ENCODE measurements at places on chromosomes 5 and 9. TPM values are rescaled to one million over a fixed set of nuclear protein-coding genes. Genes with fewer than 3 reads are reported as not detected.

DNA sequence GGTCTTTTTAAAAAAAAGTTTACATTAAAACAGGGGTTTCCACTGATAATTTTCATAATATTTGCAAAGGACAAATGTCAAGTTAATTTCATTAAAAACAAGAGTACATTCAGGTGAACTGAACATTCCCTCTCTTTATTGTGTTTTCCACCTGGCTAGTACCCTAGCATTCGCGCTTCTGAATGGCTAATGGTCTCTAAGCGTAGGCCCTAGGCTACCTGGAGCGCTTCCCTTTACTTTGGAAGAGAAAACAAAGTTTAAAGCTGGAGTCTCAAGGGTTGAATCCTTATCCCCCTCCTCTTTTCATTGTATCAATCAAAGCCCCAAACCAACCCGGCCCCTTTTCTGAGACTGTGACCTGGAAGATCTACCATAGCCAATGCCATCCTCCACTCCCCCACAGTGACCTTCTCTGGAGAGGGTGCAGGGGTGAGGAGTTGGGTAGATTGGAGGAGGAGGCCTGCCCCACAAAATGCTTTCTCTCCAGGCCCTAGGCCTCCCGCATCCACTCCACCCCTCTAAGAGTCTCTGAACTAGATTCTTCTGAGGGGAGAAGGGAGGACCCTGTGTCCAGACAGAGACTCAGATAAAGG lies 73.3 kb upstream of the TBCA start:
- no peak overlapping the region for H3K27ac ChIP-seq
- DNase-seq = no peak
- H3K4me1 ChIP-seq = no peaks in the 10 kb centered on the region
- H3K36me3 ChIP-seq = no peaks in the 10 kb centered on the region
- H3K27me3 ChIP-seq = no peaks in the 10 kb centered on the region

DNA sequence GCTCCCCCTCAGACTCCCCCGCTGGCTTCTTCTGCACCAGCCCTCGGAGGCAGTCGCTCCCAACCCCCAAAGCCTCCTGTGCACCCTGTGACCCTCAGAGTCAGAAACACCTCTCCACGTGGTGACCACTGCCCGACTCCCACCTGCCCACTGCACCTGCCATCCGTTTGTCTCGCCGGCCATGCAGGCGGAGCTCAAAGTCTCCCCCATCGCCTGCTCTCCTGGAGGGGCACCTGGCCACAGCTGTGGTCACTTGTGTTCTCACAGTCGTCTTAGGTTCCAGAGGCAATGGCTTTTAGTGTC lies 38.2 kb downstream of the MRPL36 start:
- DNase-seq = no peak
- no peak overlapping the region for H3K4me3 ChIP-seq
- no peaks in the 10 kb centered on the region for H3K4me1 ChIP-seq
- peaks cover 3% of the 10 kb centered on the region for H3K27me3 ChIP-seq
- no peaks in the 10 kb centered on the region for H3K36me3 ChIP-seq
- no peak overlapping the region for H3K27ac ChIP-seq

PCDHGA3 gene
- polyA plus RNA-seq = 0.22 TPM

DNA sequence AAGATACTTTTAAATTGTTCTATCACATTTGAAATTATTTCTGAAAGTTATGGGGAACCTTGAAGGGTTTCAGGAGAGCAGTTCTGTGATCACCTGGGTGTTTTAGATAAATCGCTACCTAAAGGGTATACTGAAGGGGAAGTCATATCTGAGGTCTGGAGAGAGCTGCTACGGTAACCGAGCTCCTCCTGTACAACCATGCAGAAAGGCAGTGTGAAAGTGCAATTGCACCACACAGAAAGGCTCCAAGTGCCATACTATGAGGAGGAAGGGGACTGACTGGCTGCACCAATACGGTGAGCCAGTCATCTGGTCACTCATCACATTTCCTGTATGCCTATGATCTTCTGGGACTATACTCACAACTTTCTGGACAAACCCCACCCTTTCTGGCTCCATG lies 241.4 kb upstream of the SLC24A2 start:
- DNase-seq = no peak
- H3K27ac ChIP-seq = no peak overlapping the region

- no peaks in the 10 kb centered on the region for H3K36me3 ChIP-seq
- H3K4me3 ChIP-seq = no peak overlapping the region
- no peaks in the 10 kb centered on the region for H3K27me3 ChIP-seq
Measured at GRCh38 chr5:14107536-14107935, 35.6 kb upstream of the TRIO start.

- H3K36me3 ChIP-seq = no peaks in the 10 kb centered on the region
- H3K4me1 ChIP-seq = no peaks in the 10 kb centered on the region
- DNase-seq = no peak
- no peak overlapping the region for H3K27ac ChIP-seq
Measured at GRCh38 chr5:180990882-180991242, 2.2 kb downstream of the BTNL3 start.

CWC27 gene
- 16.5 TPM for polyA plus RNA-seq

SPAG8 gene
- 2.4 TPM for polyA plus RNA-seq

- no peak within 1 kb of the TSS for H3K27ac ChIP-seq
- no peak within 1 kb of the TSS for H3K4me3 ChIP-seq
- no peaks in the 10 kb centered on the region for H3K36me3 ChIP-seq
- no peaks in the 10 kb centered on the region for H3K4me1 ChIP-seq
- no peak for DNase-seq
- no peaks in the 10 kb centered on the region for H3K27me3 ChIP-seq
Measured at GRCh38 chr5:149944666-149945065, at the start of gene PDE6A. Gene PDE6A (minus strand): TSS chr5:149944793. CDS start chr5:149944673, 120 bp downstream.

- DNase-seq = no peak
- no peak overlapping the region for H3K4me3 ChIP-seq
- H3K27ac ChIP-seq = no peak overlapping the region
- H3K27me3 ChIP-seq = no peaks in the 10 kb centered on the region
Measured at GRCh38 chr9:134736791-134737497, 95.3 kb downstream of the COL5A1 start.

GRCh38 chr5:142320430-142320738 lies 4.4 kb downstream of the SPRY4 start:
- no peak for DNase-seq
- H3K4me3 ChIP-seq = peak overlapping the region; percentile 47
- H3K4me1 ChIP-seq = peaks cover 19% of the 10 kb centered on the region
- peaks cover 12% of the 10 kb centered on the region for H3K36me3 ChIP-seq
- H3K27me3 ChIP-seq = no peaks in the 10 kb centered on the region

GRCh38 chr9:130364619-130365322 lies 80.0 kb upstream of the ASS1 start:
- no peaks in the 10 kb centered on the region for H3K27me3 ChIP-seq
- no peak overlapping the region for H3K27ac ChIP-seq
- no peaks in the 10 kb centered on the region for H3K4me1 ChIP-seq
- DNase-seq = no peak

- no peak overlapping the region for H3K4me3 ChIP-seq
- H3K4me1 ChIP-seq = no peaks in the 10 kb centered on the region
- H3K27ac ChIP-seq = no peak overlapping the region
- DNase-seq = no peak
- no peaks in the 10 kb centered on the region for H3K27me3 ChIP-seq
- no peaks in the 10 kb centered on the region for H3K36me3 ChIP-seq
Measured at GRCh38 chr9:95373069-95373681, 55.7 kb upstream of the FANCC start.

DNA sequence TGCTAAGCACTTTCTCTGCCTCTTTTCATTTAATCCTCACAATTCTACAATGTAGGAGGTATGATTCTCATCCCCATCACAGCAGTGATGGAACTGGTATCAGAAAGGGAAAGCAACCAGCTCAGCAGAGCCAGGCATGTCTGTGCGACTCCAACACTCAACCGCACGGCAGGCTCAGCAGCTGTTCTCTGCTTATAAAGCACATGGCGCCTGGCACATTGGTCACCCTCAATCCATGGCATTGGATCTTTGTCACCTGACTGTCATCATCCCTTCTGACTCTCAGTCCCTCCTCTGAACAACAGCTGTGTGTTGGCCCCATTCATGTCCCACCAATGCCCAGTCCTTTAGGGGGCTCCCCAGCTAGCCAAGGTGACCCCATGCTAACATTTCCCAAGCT lies 45.1 kb upstream of the HAND1 start:
- H3K27me3 ChIP-seq = no peaks in the 10 kb centered on the region
- no peaks in the 10 kb centered on the region for H3K36me3 ChIP-seq
- H3K4me3 ChIP-seq = no peak overlapping the region
- H3K27ac ChIP-seq = no peak overlapping the region
- no peak for DNase-seq

NREP gene
- 37.0 TPM for polyA plus RNA-seq

DNA sequence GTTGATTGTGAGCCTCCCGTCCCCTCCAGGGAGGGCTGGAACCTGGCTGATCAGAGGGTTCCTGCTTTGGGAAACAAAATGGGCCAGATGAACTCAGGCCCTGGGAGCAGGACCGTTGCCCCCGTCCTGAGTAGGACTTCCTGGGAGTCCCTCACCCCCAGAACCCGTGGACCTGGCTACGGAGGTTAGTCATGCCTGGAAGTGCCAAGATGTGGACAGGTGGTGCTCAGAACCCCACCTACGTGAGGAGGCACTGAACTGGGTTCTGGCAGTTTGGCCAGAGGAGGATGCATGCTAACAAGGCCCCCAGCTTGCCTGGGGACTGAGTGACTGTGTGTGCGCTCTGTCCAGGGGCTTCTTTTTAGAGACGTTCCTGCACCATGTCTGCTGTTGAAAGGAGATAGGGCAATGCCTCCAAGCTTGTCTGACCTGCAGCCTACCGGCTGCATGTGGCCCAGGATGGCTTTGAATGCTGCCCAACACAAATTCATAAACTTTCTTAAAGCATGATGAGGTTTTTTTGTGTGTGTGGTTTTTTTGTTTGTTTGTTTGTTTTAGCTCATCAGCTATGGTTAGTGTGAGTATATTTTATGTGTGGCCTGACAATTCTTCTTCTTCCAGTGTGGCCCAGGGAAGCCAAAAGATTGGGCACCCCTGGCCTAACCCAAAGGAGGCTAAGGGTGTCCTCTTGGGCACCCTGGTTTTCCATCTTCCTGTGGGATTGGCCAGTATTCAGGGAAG lies 1.8 kb upstream of the DAB2IP start:
- no peaks in the 10 kb centered on the region for H3K36me3 ChIP-seq
- DNase-seq = no peak
- H3K4me3 ChIP-seq = no peak overlapping the region
- H3K27ac ChIP-seq = peak overlapping the region; percentile 79
- no peaks in the 10 kb centered on the region for H3K27me3 ChIP-seq

DNA sequence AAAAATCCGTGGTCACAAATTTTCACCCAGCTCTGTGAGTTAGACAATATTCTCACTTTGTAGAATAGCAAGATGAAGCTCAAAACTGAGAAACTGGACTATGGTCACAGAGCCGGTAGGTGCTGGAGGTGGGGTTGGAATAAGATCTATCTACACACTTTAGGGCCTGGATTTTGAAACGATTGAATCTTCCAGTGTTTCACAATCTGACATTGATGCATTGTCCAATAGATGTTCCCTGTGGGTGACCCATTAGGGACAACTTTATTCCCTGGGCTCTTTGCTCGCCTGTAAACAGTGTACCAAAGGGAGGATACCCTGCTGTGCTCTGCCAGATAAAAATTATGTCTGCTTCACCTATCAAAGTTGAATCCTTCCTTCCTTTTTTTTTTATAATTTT lies 145.4 kb upstream of the MPDZ start:
- DNase-seq = no peak
- no peaks in the 10 kb centered on the region for H3K36me3 ChIP-seq
- no peak overlapping the region for H3K4me3 ChIP-seq
- H3K4me1 ChIP-seq = no peaks in the 10 kb centered on the region
- H3K27ac ChIP-seq = no peak overlapping the region
- H3K27me3 ChIP-seq = no peaks in the 10 kb centered on the region

DNA sequence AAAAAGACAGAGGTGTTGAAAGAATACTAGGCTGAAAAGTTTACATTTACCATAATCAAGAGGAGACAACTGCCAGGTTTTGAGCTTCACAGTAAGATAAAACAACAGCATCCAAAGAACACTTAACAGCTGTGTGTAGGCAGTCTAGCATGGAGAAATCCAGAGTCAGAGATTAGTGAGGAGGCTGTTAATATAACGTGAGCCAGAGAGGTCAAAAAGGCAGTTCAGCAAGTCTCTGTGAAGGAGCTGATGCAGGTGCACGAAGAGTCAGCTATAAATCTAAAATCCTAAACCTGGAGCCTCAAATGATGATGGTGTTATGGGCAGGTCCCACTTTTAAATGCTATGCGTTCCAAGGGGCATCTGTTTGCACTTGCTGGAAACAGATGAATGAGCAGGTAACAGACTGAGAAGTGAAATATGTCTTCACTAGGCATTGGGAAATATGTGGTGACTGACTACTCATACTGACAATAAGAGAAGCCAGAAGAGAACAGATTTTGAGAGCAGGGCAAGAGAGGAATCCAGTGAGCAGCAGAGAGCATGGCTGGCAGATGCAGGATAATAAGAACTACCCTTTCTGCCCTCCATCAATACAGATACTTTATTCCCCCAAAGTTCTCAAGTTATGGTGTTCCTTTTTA lies 8.7 kb downstream of the APTX start:
- H3K27ac ChIP-seq = no peak overlapping the region
- no peaks in the 10 kb centered on the region for H3K27me3 ChIP-seq
- no peaks in the 10 kb centered on the region for H3K4me1 ChIP-seq
- DNase-seq = no peak
- peaks cover 16% of the 10 kb centered on the region for H3K36me3 ChIP-seq

DNA sequence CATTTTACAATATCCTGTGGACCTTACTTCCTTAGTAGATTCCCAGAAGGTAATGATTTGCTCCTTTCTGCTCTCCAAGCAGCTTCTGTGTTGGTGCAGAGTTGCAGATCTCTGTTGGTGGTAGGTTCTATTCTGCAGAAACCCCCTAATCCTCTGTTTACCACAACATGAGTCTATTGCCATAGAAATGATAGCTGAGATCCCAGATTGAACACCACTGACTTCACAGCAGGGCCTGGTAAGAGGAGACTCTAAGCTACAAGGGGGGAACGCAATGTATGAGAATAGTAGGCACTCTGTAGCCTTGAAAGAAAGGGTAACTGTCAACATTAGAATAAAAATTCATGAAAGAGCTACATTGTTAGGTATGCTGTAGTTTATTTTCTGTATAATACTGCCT lies 59.5 kb downstream of the MUSK start:
- H3K27ac ChIP-seq = no peak overlapping the region
- H3K36me3 ChIP-seq = no peaks in the 10 kb centered on the region
- H3K27me3 ChIP-seq = no peaks in the 10 kb centered on the region
- no peak overlapping the region for H3K4me3 ChIP-seq
- no peak for DNase-seq

DNA sequence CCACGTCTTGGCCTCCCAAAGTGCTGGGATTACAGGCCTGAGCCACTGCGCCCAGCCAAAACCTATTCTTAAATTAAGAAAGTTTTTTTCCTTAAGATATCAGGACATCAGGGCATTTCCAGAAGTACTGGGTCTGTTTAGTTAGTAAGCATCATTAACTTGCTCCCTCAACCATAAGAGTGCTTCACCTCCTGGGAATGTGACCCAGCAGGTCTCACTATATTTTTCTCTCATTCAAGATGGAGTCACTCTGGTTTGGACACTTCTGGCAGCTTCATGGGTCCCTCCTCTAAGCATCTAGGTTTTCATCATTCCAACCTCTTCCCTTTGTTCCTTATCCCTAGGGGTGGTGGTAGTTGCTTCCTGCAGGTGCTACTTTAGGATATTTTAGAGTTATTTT lies 10.3 kb upstream of the BRD3OS start:
- H3K4me1 ChIP-seq = peaks cover 2% of the 10 kb centered on the region
- no peaks in the 10 kb centered on the region for H3K27me3 ChIP-seq
- no peak for DNase-seq

GRCh38 chr9:83521411-83521810 lies 16.8 kb downstream of the FRMD3 start:
- H3K4me3 ChIP-seq = no peak overlapping the region
- H3K36me3 ChIP-seq = no peaks in the 10 kb centered on the region
- no peak for DNase-seq

ISL1 gene
- polyA plus RNA-seq = not detected

- no peaks in the 10 kb centered on the region for H3K27me3 ChIP-seq
- no peak overlapping the region for H3K4me3 ChIP-seq
- H3K4me1 ChIP-seq = no peaks in the 10 kb centered on the region
Measured at GRCh38 chr9:33480976-33481375, 7.3 kb upstream of the NOL6 start.
